Cardiac ventricle fibroblast (primary cell): ENCODE measurements at places on chromosomes 2 and 18. TPM values are rescaled to one million over a fixed set of nuclear protein-coding genes. Genes with fewer than 3 reads are reported as not detected.

The RASGRP3 gene
- total RNA-seq: 1.4 and 4.2 TPM in 2 replicates

The APCDD1 gene
- 27.2 and 63.5 TPM in 2 replicates for total RNA-seq

The ALPG gene
- not detected in 2 replicates for total RNA-seq

The OSBPL1A gene
- total RNA-seq: 22.8 and 29.1 TPM in 2 replicates

The SERPINB13 gene
- not detected in 2 replicates for total RNA-seq

The OTOS gene
- not detected in 2 replicates for total RNA-seq

The PDE1A gene
- 81.7 and 85.3 TPM in 2 replicates for total RNA-seq

The EVA1A gene
- 14.4 and 19.0 TPM in 2 replicates for total RNA-seq

The ASPRV1 gene
- 0.19 and 0.78 TPM in 2 replicates for total RNA-seq

The AGXT gene
- total RNA-seq: not detected in 2 replicates

The FSHR gene
- total RNA-seq: not detected in 2 replicates

The TUBB8B gene
- 0.50 TPM in 1 of 2 replicates, not detected in the other for total RNA-seq

The SETBP1 gene
- 7.4 and 7.6 TPM in 2 replicates for total RNA-seq

The PLEK gene
- total RNA-seq: not detected in 2 replicates

The PLB1 gene
- 0.05 TPM in 1 of 2 replicates, not detected in the other for total RNA-seq

The ANAPC1 gene
- total RNA-seq: 16.2 and 27.6 TPM in 2 replicates

The UPP2 gene
- not detected in 2 replicates for total RNA-seq

The METTL4 gene
- total RNA-seq: 3.1 and 4.5 TPM in 2 replicates
